ENCODE measurements at places on chromosomes 2 and 18.

GRCh38 chr2:79630060-79630459 is 117.2 kb downstream of the CTNNA2 start:
- no peak for DNase-seq

GRCh38 chr2:85733121-85733960 is 20.4 kb upstream of the ATOH8 start:
- DNase-seq, result no peak

GRCh38 chr2:173171924-173172643 is 96.4 kb downstream of the MAP3K20 start:
- DNase-seq, result no peak

- no peak for DNase-seq
Measured at GRCh38 chr2:203886661-203887151, 19.1 kb downstream of the CTLA4 start.

Measured in NT2/D1 (cell line).